ENCODE measurements at places on chromosomes 4 and X. TPM values are rescaled to one million over a fixed set of nuclear protein-coding genes. Genes with fewer than 3 reads are reported as not detected.

The SSX2 gene
- total RNA-seq = not detected

The MAGEE2 gene
- total RNA-seq = not detected

The IL1RAPL1 gene
- total RNA-seq = 1.5 TPM

The SPANXA1 gene
- not detected for total RNA-seq

The HSFX2 gene
- total RNA-seq = not detected

The FRAS1 gene
- total RNA-seq = 1.9 TPM

The AKAP4 gene
- not detected for total RNA-seq

The UGT8 gene
- 13.0 TPM for total RNA-seq

The KLF8 gene
- 0.51 TPM for total RNA-seq

The CEP44 gene
- total RNA-seq = 32.3 TPM

The XG gene
- not detected for total RNA-seq

The STARD8 gene
- 3.4 TPM for total RNA-seq

The FAM236A gene
- total RNA-seq = not detected

The MAP7D2 gene
- total RNA-seq = 3.7 TPM

The CNGA1 gene
- total RNA-seq = not detected

The BMPR1B gene
- 1.7 TPM for total RNA-seq

The FHDC1 gene
- total RNA-seq = 1.6 TPM

The MGARP gene
- 2.0 TPM for total RNA-seq

The CLCN5 gene
- 3.7 TPM for total RNA-seq

The ENPEP gene
- 0.34 TPM for total RNA-seq

The TXK gene
- 0.36 TPM for total RNA-seq

The CFI gene
- 1.7 TPM for total RNA-seq

The TMPRSS11B gene
- not detected for total RNA-seq

The ASMT gene
- total RNA-seq = not detected

The SLC9B1 gene
- not detected for total RNA-seq

The SLC49A3 gene
- total RNA-seq = not detected

The FGD1 gene
- 2.5 TPM for total RNA-seq

The GAGE13 gene
- 12.3 TPM for total RNA-seq

The SLC10A4 gene
- not detected for total RNA-seq

The MAGEB16 gene
- total RNA-seq = not detected

The USP17L24 gene
- total RNA-seq = not detected

The ZMAT1 gene
- total RNA-seq = 0.36 TPM

The ITM2A gene
- not detected for total RNA-seq
